ENCODE measurements at places on chromosomes 3 and 15. TPM values are rescaled to one million over a fixed set of nuclear protein-coding genes. Genes with fewer than 3 reads are reported as not detected.

Gene GPR171
- not detected for total RNA-seq

Gene C3orf85
- not detected for total RNA-seq

Gene ATP2B2
- not detected for total RNA-seq

Gene CPNE9
- total RNA-seq: not detected

Gene PPP1R14D
- total RNA-seq: 2.5 TPM

Gene GPR87
- 2.6 TPM for total RNA-seq

Gene PGBD4
- 1.7 TPM for total RNA-seq

Gene IL16
- total RNA-seq: not detected

Gene LIPC
- not detected for total RNA-seq

Gene MIX23
- total RNA-seq: 37.8 TPM

Gene USP13
- total RNA-seq: 2.6 TPM

Gene LOXL1
- total RNA-seq: 20.0 TPM

Gene ILDR1
- 7.4 TPM for total RNA-seq

Gene BFSP2
- not detected for total RNA-seq

Gene THUMPD3
- 12.2 TPM for total RNA-seq

Gene TMEM158
- total RNA-seq: 2.0 TPM

Gene ACSBG1
- total RNA-seq: 3.6 TPM

Gene PLA2G4F
- total RNA-seq: 11.7 TPM

Gene SLC28A2
- not detected for total RNA-seq

Gene BCL2A1
- total RNA-seq: not detected

Gene GOLGA8T
- total RNA-seq: not detected

Gene PLA2G4D
- 0.03 TPM for total RNA-seq

Gene CRABP1
- not detected for total RNA-seq
